HCT116 (cell line): ENCODE measurements at places on chromosomes 7 and 10. TPM values are rescaled to one million over a fixed set of nuclear protein-coding genes. Genes with fewer than 3 reads are reported as not detected.

PLEKHA8 gene
- total RNA-seq, result 13.6 TPM

LGI1 gene
- not detected for total RNA-seq

- H3K4me3 ChIP-seq, result peak within 1 kb of the TSS; percentile 67
- H3K36me3 ChIP-seq, result peaks cover 40% of the 10 kb centered on the region; the same call in 1 of the 2 replicates
- peak; percentile 77 for DNase-seq
Measured at GRCh38 chr7:726084-726853, at the start of gene DNAAF5. Gene DNAAF5 (plus strand): TSS chr7:726699. CDS start chr7:726721, 22 bp downstream.

GRCh38 chr10:34240039-34240438 is 575.1 kb downstream of the PARD3 start:
- H3K36me3 ChIP-seq, result no peaks in the 10 kb centered on the region
- no peak for DNase-seq
- no peaks in the 10 kb centered on the region for H3K4me1 ChIP-seq
- H3K27me3 ChIP-seq, result no peaks in the 10 kb centered on the region

DNA sequence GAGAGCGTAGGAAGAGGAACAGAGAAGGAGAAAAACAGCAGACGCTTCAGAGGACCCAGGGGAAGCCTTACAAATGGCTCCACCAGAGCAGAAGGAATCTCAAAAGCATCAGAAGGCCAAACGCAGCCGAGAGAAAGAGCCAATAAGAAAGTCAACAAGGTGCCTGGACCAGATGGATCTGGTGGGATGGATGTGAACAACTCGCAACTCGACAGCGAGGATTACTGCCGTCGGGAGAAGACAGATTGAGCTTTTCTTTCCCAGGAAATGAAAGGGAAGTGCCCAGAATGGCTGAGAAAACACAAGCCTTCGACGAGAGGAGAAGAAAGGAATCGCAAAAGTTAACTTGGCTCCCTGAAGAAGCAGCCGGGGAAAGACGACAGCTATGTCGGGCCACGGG is 132.8 kb upstream of the MGMT start:
- no peaks in the 10 kb centered on the region for H3K4me1 ChIP-seq
- no peak overlapping the region for H3K4me3 ChIP-seq
- H3K27me3 ChIP-seq, result no peaks in the 10 kb centered on the region
- H3K36me3 ChIP-seq, result no peaks in the 10 kb centered on the region

DNA sequence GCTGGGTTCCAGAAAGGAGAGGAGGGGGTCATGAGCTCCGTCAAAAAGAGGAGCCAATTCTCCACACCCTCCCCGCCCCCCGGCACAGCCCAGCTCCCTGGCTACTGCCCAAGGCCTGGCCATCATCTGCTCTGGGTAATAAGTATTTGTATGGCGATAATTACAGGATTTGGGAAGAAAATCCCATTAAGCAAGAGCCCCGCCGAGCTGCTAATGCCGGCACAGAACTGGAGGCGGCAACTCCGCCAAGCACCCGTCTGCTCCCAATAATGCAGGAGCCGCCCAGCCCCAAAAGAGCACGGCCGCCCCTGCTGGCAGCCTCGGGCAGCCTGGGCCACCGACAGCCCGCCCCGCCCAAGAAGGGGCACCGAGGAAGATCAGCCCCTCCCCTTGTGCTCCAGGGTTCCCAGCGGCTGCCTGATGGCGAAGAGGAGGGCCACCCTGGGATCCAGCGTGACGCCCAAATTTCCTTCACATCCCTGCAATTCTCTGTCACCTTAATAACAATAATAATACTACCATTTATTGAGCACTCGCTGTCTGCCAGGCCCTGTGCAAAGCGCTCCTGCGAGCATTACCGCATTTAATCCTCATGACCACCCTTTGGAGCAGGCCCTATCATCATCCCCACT is 5.9 kb downstream of the SLIT1 start:
- peaks cover 4% of the 10 kb centered on the region for H3K4me1 ChIP-seq
- H3K4me3 ChIP-seq, result no peak overlapping the region

DNA sequence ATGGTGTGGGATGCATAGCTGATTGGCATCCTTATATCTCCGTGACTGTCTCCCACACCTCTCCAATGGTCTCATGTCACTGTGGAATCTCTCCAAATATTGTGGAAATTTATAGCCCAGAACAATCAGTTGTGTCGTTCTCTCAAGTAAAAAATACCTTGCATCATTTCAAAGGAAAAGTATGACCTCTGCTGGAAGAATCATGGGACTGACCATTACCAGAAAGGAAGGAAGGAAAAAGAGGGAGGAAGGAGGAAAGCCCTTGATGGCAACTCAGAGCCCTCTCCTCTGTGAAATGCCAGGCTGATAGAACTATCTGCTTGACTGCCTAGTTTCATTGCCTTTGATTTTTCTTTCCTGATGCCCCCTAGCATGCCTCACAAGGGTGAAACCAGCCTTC is 76.3 kb downstream of the FOXI2 start:
- H3K4me3 ChIP-seq, result no peak overlapping the region
- H3K27me3 ChIP-seq, result peaks cover 48% of the 10 kb centered on the region
- H3K36me3 ChIP-seq, result no peaks in the 10 kb centered on the region
- H3K27ac ChIP-seq, result no peak overlapping the region
- DNase-seq, result peak; percentile 16

GRCh38 chr7:31665546-31665945 is 21.5 kb upstream of the PPP1R17 start:
- H3K36me3 ChIP-seq, result no peaks in the 10 kb centered on the region
- H3K27ac ChIP-seq, result no peak overlapping the region
- DNase-seq, result no peak

GRCh38 chr10:120543291-120543690 is 86.3 kb downstream of the PLPP4 start:
- 0 out of 2 replicates have a peak, but pooled peaks cover 7% of the 10 kb centered on the region for H3K27me3 ChIP-seq
- no peak overlapping the region for H3K4me3 ChIP-seq
- DNase-seq, result no peak
- no peaks in the 10 kb centered on the region for H3K36me3 ChIP-seq
- H3K27ac ChIP-seq, result no peak overlapping the region
